Mesothelial cell of epicardium (in vitro differentiated cells): ENCODE measurements at places on chromosomes 2 and 18. TPM values are rescaled to one million over a fixed set of nuclear protein-coding genes. Genes with fewer than 3 reads are reported as not detected.

DNA sequence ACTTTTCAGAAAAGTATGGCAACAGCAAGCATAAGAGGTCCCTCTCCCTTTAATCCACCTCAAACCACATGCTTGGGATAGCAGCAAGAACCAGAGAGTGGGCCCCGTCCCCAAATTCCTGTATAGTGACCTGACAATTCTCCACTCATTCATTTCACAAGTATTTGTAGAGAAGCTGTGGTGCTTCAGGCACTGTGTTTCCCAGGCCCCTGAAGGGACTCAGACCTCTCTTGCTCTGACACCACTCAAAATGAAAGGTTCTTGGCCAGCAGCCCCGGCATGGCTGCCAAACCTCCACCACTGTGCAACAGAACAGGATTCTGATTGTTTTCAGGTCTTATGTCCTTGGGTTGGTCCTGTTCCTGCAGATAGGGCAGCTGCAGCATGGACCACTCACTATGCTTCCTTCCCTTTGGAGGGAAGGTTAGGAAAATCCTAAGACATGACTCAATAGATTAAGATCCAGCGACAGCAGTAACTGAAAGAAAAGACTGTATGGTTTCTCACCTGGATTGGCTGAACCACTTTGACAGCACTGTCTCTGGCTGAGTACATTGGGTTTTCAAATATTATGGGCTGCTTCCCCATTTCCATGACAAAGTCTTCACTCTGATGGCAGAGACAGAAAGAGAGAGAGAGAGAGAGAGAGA, 67.6 kb downstream of the DHRS9 start:
- H3K27ac ChIP-seq = no peak overlapping the region
- DNase-seq = no peak
- no peak overlapping the region for H3K4me3 ChIP-seq

DNA sequence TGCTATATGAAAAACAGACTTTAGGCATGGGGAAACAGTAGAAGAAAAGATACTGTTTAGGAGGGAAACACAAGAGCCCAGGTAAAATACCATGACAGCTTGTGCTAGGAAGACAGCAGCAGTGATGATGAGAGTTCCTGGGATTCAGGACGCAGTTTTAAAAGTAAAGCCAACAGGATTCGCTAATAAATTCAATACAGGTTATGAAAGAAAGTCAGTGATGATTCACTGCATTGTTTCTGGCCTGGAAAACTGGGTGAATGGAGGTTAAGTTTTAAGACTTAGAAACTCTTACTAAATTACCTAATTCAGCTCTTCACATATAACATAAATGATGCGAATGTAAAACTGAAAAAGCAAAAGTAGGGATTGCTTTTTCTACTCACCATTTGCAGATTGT, 27.9 kb upstream of the RNU4ATAC start:
- peaks cover 3% of the 10 kb centered on the region for H3K4me1 ChIP-seq
- peaks cover 61% of the 10 kb centered on the region for H3K36me3 ChIP-seq
- H3K27ac ChIP-seq = no peak overlapping the region
- no peak overlapping the region for H3K4me3 ChIP-seq
- H3K27me3 ChIP-seq = no peaks in the 10 kb centered on the region

- H3K4me3 ChIP-seq = peak overlapping the region; percentile 71
- peak overlapping the region; percentile 26 for H3K27ac ChIP-seq
- peaks cover 9% of the 10 kb centered on the region for H3K4me1 ChIP-seq
- H3K36me3 ChIP-seq = no peaks in the 10 kb centered on the region
- H3K27me3 ChIP-seq = no peaks in the 10 kb centered on the region
Measured at GRCh38 chr2:27095745-27096651, 9.4 kb downstream of the KHK start.

SCN9A gene
- 1.5 to 2.5 TPM (median 1.7 TPM) in 3 replicates for total RNA-seq

DDX1 gene
- 87.3 to 88.9 TPM (median 88.6 TPM) in 3 replicates for total RNA-seq
